Activated CD4-positive, alpha-beta T cell treated with anti-CD3 and anti-CD28 coated beads for 36 hours (primary cell): ENCODE measurements at places on chromosomes 12 and 14. TPM values are rescaled to one million over a fixed set of nuclear protein-coding genes. Genes with fewer than 3 reads are reported as not detected.
A peak's percentile ranks its signal among the peaks of the same experiment; 100 is the strongest.

STAB2 gene
- not detected for total RNA-seq

ZDHHC22 gene
- not detected for total RNA-seq

ESPL1 gene
- 60.8 TPM for total RNA-seq

NOP9 gene
- total RNA-seq, result 32.5 TPM

VWF gene
- total RNA-seq, result 0.07 TPM

ADGRD1 gene
- total RNA-seq, result 1.8 TPM

SLC39A2 gene
- total RNA-seq, result 0.30 TPM

FAM161B gene
- total RNA-seq, result 1.2 TPM

- no peak overlapping the region for H3K4me3 ChIP-seq
- H3K4me1 ChIP-seq, result peaks cover 20% of the 10 kb centered on the region
- peaks cover 63% of the 10 kb centered on the region for H3K27me3 ChIP-seq
Measured at GRCh38 chr12:27965966-27966365, 6.6 kb downstream of the PTHLH start.

GRCh38 chr12:130288206-130288605 lies 49.5 kb upstream of the PIWIL1 start:
- DNase-seq, result no peak
- peaks cover 8% of the 10 kb centered on the region for H3K27me3 ChIP-seq
- H3K27ac ChIP-seq, result no peak overlapping the region
- H3K4me1 ChIP-seq, result no peaks in the 10 kb centered on the region

- DNase-seq, result no peak
- H3K4me3 ChIP-seq, result no peak overlapping the region
- H3K27ac ChIP-seq, result no peak overlapping the region
- no peaks in the 10 kb centered on the region for H3K4me1 ChIP-seq
- H3K36me3 ChIP-seq, result no peaks in the 10 kb centered on the region
Measured at GRCh38 chr12:77102123-77102522, 36.8 kb upstream of the E2F7 start.

- DNase-seq, result no peak
- H3K4me3 ChIP-seq, result no peak overlapping the region
- H3K27ac ChIP-seq, result no peak overlapping the region
Measured at GRCh38 chr12:88501972-88502938, 78.0 kb downstream of the KITLG start.

DNA sequence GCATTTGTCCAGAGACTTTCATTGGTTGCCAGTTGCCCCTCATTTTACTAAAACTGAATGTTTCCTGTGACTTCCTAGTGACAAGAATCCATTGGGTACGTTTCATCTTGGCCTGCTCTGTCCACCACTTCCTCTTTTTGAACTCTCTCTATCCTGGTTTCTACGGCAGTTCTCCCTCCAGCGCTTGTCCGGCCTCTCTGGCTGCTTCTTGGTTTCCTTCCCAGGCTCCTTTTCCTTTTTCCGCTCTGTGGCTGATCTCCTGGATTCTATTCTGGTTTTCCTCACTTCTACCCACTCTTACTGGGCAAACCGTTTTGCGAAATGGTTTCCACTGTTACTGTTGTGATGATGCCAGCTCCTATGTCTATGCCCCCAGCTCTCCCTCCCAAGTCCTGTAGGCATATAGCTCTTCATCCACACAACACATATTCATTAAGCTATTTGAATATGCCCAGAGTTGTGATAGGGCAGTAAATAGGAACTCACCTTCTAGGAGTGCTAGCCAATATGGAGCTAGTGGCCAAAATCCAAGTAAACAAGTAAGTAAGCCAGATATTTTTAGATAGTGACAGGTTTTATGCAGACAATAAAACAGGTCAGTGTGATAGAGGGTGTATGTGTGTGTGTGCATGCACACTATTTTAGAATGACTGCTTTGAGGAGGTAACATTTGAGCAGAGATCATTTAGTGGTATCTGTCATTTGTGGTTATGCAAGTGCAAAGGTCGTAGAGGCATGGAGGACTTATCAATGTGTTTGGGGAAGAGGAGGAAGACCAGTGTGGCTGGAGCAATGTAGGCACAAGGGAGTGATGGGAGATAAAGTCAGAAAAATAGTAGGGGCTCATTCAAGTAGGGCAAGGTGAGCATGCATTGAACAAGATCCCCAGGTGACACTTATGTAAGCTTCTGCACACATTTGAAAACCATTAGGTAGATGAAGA lies 27.9 kb upstream of the CTDSP2 start:
- no peak for DNase-seq
- no peak overlapping the region for H3K4me3 ChIP-seq
- H3K27me3 ChIP-seq, result peaks cover 2% of the 10 kb centered on the region
- H3K36me3 ChIP-seq, result no peaks in the 10 kb centered on the region

DNA sequence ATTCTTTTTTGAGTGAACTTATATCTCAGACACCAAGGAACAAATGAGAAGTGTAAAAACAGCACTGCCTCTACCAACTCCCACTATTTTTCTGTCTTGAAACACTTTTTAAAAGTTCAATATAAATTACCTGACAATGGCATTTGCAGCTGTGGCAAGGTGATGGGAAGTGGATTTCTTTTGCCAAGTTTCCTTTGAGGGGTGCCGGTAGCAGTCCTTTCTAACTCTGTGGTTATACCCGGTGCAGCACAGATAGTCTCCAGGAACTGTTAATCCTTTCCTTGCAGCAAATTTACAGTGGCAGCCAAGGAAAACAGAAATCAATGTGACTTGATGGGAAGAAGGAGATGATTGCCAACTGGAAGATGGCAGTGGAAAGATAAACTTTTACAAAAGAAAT lies 243.7 kb downstream of the BCAT1 start:
- H3K36me3 ChIP-seq, result no peaks in the 10 kb centered on the region
- peaks cover 12% of the 10 kb centered on the region for H3K27me3 ChIP-seq
- H3K4me3 ChIP-seq, result peak overlapping the region; percentile 42
- peak overlapping the region; percentile 86 for H3K27ac ChIP-seq

GRCh38 chr14:75548544-75548943 lies 26.3 kb downstream of the BATF start:
- H3K36me3 ChIP-seq, result peaks cover 41% of the 10 kb centered on the region
- H3K4me1 ChIP-seq, result peaks cover 79% of the 10 kb centered on the region
- no peaks in the 10 kb centered on the region for H3K27me3 ChIP-seq
- peak overlapping the region; percentile 39 for H3K4me3 ChIP-seq

GRCh38 chr12:15033641-15034040 lies 60.8 kb downstream of the PDE6H start:
- peaks cover 4% of the 10 kb centered on the region for H3K27me3 ChIP-seq
- H3K36me3 ChIP-seq, result no peaks in the 10 kb centered on the region
- no peak overlapping the region for H3K27ac ChIP-seq
- H3K4me1 ChIP-seq, result no peaks in the 10 kb centered on the region

DNA sequence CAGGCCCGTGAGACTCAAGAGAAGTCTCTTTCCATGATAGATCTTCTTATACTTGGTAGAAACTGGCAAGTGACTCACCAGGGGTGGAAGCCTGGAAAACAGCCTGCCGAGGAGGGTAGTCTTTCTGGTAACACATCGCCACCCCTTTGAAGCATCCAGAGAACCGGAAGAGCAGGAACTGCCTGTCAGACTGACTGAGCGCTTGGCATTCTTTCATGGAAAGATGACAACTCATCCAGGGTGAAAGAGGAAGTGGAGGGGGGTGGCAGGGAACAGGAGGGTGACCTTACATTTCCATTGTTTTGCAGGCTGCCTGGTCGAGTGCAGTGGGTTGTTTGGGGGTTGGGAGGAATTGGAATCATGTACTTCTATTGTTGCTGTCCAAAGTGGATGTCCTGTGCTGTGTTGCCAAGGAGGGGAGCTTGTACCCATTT lies 34.5 kb downstream of the PRKCH start:
- H3K4me3 ChIP-seq, result peak overlapping the region; percentile 44
- peak; percentile 81 for DNase-seq
- H3K27me3 ChIP-seq, result no peaks in the 10 kb centered on the region
- H3K27ac ChIP-seq, result peak overlapping the region; percentile 81
- H3K4me1 ChIP-seq, result peaks cover 94% of the 10 kb centered on the region

GRCh38 chr14:44339862-44340261 lies 167.2 kb downstream of the FSCB start:
- no peak overlapping the region for H3K4me3 ChIP-seq
- H3K36me3 ChIP-seq, result no peaks in the 10 kb centered on the region
- H3K27ac ChIP-seq, result no peak overlapping the region
- DNase-seq, result no peak

- peaks cover 11% of the 10 kb centered on the region for H3K4me1 ChIP-seq
- H3K4me3 ChIP-seq, result no peak overlapping the region
- no peaks in the 10 kb centered on the region for H3K36me3 ChIP-seq
- no peak for DNase-seq
- no peak overlapping the region for H3K27ac ChIP-seq
- peaks cover 15% of the 10 kb centered on the region for H3K27me3 ChIP-seq
Measured at GRCh38 chr14:99612738-99613330, 8.8 kb upstream of the CCDC85C start.

GRCh38 chr14:75501080-75501479 lies 21.2 kb upstream of the BATF start:
- peaks cover 25% of the 10 kb centered on the region for H3K4me1 ChIP-seq
- no peaks in the 10 kb centered on the region for H3K27me3 ChIP-seq
- H3K36me3 ChIP-seq, result no peaks in the 10 kb centered on the region
- no peak for DNase-seq
- H3K4me3 ChIP-seq, result no peak overlapping the region

DNA sequence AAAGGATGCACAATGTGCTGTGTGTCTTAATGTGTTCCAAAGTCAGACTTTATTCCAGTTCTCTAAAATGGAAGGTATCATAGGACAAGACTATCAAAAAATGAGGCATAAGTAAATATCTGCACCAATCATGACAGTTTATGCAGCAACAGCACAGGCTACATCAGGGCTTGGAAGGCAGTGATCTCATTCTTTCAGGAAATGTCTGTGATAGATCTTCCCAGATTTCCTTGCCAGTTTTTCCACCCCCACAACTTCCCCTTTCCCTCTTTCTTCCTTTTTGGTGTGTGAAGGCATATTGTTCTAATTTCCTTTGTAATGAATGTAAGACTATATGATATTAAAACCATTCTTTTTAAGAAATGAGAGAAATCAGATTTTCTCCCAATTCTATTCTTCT lies 326.7 kb downstream of the ATP23 start:
- no peak for DNase-seq
- no peak overlapping the region for H3K27ac ChIP-seq
- peaks cover 2% of the 10 kb centered on the region for H3K27me3 ChIP-seq
- no peaks in the 10 kb centered on the region for H3K4me1 ChIP-seq
